ENCODE measurements at places on chromosomes 11 and 22.
A peak's percentile ranks its signal among the peaks of the same experiment; 100 is the strongest.

- no peak for DNase-seq
Measured at GRCh38 chr11:75907906-75908527, 93.0 kb downstream of the UVRAG start.

DNA sequence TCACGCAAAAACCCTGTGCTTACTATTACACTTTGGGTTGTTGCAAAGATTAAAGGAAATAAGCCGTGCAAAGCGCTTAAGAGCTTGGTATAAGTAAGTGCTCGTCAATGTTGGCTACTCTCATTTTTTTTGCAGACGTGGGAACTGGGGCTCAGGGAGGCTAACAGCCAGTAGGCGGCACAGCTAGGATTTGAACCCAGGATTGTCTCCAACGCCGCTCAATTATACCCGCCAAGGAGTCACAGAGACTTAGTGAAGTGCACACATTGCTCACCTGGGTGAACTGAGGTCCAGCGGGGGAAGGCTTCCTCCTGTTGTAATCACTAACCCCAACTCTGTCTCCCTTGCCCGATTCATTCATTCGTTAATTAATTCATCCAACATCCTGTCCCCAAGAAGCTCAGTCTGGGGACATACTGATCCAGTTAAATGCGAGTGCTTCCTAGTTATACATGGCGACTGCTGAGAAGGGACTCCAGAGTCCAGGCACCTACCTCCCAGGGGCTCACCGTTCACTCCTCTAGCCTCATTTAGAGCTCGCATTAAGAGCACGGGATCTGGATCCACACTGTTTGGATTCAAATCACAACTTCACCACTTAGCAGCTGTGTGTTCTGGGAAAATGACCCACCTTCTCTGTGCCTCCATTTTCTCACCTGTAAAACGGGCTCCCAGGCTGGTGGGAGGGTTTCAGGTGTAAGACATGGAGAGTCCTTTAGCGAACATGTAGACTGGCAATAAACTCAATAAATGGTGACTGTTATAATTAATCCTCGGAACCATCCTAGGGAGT, 838 bp upstream of the MTFP1 start:
- DNase-seq = no peak

DNA sequence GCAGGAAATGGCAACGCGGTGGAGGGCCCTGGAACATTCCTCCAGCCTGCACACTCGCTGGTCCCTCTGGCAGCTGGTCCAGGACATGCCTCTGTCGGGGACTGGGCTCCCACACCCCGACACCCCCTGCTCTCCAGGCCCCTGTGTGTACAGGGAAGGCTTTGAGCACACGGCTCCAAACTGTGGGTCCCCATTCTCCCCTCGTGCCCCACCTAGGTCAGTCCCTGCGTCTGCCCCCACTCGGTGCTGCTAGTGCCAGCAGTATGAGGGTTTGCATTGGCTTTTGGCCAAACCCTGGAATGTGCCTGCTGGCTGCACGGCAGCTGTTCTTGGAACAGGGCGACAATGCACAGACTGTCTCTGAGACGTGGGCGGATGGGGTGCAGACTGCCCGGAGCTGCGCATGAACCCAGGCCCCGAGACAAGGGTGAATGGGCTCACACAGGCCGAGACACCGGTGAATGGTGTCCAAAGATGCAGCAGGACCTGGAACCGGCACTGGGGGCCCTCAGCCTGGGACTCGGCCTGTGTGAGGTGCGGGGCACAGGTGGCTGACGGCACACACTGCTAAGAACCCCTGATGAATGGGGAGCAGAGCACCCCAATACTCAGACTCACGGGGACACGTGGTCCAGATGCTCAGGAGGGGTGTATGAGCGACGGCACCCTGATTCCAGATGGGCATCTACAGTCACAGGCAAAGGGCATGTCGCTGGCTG, 7.5 kb upstream of the SYT8 start:
- peak; percentile 90 for DNase-seq

DNA sequence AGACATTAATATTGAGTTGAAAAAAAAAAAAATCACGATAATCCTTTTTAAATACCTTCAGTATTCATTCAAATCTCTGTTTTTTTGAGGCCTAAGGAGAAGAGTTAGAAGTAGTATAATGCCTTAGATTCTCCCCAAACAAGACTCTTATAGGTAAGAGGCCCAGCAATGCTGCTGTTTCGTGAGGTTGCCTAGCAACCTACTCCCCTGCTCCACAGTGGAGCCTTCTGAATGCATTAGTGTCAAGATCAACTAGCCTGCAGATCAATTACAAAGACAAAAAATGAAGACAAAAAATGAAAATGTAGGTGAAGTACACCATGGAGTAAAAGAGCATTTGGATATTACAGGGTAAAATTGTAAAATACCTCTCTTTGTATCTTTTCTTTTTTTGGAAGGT, 229.8 kb upstream of the LUZP2 start:
- DNase-seq = no peak

DNA sequence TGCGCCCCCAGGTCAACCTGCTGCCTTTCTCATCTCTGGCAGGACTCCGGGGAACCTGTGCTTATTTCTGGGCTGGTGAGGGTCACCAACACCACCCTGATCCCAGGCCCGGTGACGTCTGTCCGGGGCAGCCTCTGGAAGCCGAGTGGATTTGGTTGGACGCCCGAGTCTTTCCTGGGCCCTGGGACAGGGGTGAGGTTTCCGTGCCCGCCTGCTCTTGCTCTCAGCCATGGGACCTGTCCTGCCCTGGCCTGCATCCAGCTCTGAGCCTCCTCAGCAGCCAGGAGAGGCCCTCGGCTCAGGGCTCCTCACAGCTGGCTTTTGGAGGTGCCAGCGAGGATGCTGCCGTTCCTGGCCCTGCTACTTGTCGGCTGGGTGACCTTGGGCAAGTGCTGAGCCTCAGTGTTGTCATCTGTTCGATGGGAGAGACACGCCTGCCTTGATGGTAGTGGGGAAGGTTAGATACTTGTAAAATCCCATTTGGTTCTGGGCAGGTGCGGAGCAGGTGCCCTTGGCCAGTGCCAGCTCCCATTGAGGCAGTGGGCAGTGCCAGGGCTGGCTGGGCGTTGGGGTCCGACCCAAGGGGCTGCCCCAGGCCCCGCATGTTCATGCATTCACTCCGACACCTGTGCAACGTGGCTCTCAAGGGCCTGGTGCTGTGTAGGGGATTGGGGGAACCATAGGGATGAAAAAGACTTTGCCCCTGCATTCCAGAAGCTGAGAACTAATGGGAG, 58.9 kb upstream of the THY1 start:
- no peak for DNase-seq

DNA sequence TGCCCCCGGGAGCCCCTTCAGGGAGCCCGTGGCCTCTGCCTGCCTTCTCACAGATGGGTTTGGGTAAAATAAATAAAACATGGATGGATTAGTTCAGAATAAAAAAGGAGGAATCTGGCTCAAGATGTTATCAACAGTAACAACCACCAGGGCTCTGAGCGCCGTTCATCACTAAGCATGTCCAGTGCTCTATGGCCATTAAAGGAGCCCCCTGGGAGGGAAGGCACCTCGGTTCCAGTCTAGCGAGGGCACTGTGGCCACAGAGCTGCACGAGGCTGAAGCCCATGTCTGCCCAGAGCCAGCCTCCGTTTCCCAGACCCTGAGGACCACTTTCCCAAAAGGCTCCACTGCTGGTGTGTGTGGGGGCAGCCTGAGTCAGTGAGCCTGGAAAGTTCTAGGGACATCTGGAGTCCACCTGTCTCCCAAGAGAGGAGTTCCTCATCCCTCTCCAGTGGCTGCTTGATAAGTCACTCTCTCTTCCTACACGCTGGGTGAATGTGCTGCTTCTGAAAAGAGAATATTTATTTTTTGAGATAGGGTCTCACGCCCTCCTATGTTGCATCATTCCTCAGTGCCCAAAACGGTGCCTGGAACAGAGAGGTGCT, 614.6 kb downstream of the TBC1D22A start:
- DNase-seq = no peak
